Osteocyte (in vitro differentiated cells): ENCODE measurements at places on chromosomes 1 and 21. TPM values are rescaled to one million over a fixed set of nuclear protein-coding genes. Genes with fewer than 3 reads are reported as not detected.

- H3K27me3 ChIP-seq, result peaks cover 7% of the 10 kb centered on the region
- no peaks in the 10 kb centered on the region for H3K36me3 ChIP-seq
- H3K4me3 ChIP-seq, result no peak overlapping the region
Measured at GRCh38 chr1:65948609-65949229, 156.0 kb downstream of the PDE4B start.

GRCh38 chr1:200334661-200335256, 75.1 kb downstream of the ZNF281 start:
- H3K27ac ChIP-seq, result no peak overlapping the region
- no peaks in the 10 kb centered on the region for H3K36me3 ChIP-seq
- H3K27me3 ChIP-seq, result no peaks in the 10 kb centered on the region
- peaks cover 23% of the 10 kb centered on the region for H3K4me1 ChIP-seq

GRCh38 chr1:116775116-116775752, 21.0 kb downstream of the CD2 start:
- peaks cover 11% of the 10 kb centered on the region for H3K4me1 ChIP-seq
- no peak overlapping the region for H3K27ac ChIP-seq
- no peak for DNase-seq
- peaks cover 33% of the 10 kb centered on the region for H3K27me3 ChIP-seq
- no peaks in the 10 kb centered on the region for H3K36me3 ChIP-seq
- H3K4me3 ChIP-seq, result no peak overlapping the region

- no peak overlapping the region for H3K4me3 ChIP-seq
- peak overlapping the region; percentile 89 for H3K27ac ChIP-seq
- peaks cover 66% of the 10 kb centered on the region for H3K4me1 ChIP-seq
- DNase-seq, result no peak
- H3K27me3 ChIP-seq, result no peaks in the 10 kb centered on the region
- peaks cover 5% of the 10 kb centered on the region for H3K36me3 ChIP-seq
Measured at GRCh38 chr1:21926814-21927532, 10.1 kb downstream of the HSPG2 start.

DNA sequence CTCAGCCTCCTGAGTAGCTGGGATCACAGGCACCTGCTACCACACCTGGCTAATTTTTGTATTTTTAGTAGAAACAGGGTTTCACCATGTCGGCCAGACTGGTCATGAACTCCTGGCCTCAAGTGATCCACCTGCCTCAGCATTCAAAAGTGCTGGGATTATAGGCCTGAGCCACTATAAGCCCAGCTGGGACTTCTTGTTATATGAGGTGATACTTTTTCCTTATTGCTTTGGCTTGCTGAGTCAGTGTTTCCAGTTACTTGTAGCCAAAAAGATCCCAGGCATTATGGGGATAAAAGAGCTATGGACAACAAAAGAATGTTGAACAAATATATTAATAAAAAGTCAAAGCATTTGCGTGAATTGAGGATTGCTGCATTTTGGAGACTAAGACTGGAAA, 69.9 kb upstream of the LPGAT1 start:
- H3K36me3 ChIP-seq, result no peaks in the 10 kb centered on the region
- DNase-seq, result no peak
- H3K4me1 ChIP-seq, result no peaks in the 10 kb centered on the region
- H3K4me3 ChIP-seq, result no peak overlapping the region
- peaks cover 30% of the 10 kb centered on the region for H3K27me3 ChIP-seq

GRCh38 chr1:234214129-234214910, 158.9 kb upstream of the COA6 start:
- DNase-seq, result no peak
- no peaks in the 10 kb centered on the region for H3K36me3 ChIP-seq

GRCh38 chr1:198040880-198041279, 115.9 kb upstream of the NEK7 start:
- H3K4me1 ChIP-seq, result no peaks in the 10 kb centered on the region
- no peaks in the 10 kb centered on the region for H3K27me3 ChIP-seq
- no peak for DNase-seq
- H3K27ac ChIP-seq, result no peak overlapping the region
- no peaks in the 10 kb centered on the region for H3K36me3 ChIP-seq

DNA sequence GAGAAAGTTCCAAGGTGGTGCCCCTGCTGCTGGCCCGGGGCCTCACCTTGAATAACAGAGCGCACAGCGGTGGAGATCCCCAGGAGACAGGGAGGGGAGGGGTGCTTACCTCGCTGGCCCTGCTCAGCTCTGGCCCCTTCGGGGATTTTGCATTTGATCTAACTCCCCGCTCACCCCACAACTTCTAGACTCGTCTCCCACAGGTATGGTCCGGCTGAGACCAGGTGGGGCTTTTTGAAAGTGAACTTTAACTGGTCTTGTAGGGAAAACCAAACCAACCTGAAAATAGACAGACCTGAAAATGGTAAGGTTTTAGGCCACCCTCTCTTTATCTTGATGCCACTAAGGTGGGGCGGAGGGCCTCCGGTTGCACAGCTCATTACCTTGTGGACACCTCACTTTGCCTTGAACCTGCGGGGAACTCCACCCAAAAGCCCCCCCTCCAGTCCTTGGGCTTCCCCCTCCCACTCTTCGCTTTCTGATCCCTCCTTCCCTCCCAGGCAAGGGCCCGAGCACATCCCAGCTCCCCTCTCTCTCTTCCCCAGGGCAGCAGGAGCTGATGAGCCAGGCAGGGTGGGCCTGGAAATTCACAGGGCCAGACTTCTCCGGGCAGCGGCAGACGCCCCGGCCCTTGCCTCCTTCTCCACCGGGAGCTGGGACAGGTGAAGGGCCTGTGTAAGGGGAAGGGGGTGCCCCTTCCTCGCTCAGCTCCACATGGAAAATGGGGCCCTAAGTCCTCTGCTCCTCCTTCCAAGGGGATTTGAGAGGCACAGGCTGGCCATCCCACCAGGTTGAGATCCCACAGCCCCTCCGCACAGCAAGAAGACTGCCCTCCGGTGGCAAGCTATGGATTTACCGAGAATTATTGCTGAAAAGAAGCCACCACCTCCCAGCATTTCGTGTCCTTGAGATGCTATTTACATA, 16.1 kb downstream of the TNFRSF8 start:
- no peak overlapping the region for H3K4me3 ChIP-seq
- H3K36me3 ChIP-seq, result no peaks in the 10 kb centered on the region
- peaks cover 3% of the 10 kb centered on the region for H3K4me1 ChIP-seq
- no peak overlapping the region for H3K27ac ChIP-seq
- no peak for DNase-seq

- no peak overlapping the region for H3K27ac ChIP-seq
- no peak for DNase-seq
- H3K4me3 ChIP-seq, result no peak overlapping the region
- H3K36me3 ChIP-seq, result no peaks in the 10 kb centered on the region
- H3K4me1 ChIP-seq, result no peaks in the 10 kb centered on the region
Measured at GRCh38 chr1:113210248-113210647, 137.2 kb downstream of the LRIG2 start.

DNA sequence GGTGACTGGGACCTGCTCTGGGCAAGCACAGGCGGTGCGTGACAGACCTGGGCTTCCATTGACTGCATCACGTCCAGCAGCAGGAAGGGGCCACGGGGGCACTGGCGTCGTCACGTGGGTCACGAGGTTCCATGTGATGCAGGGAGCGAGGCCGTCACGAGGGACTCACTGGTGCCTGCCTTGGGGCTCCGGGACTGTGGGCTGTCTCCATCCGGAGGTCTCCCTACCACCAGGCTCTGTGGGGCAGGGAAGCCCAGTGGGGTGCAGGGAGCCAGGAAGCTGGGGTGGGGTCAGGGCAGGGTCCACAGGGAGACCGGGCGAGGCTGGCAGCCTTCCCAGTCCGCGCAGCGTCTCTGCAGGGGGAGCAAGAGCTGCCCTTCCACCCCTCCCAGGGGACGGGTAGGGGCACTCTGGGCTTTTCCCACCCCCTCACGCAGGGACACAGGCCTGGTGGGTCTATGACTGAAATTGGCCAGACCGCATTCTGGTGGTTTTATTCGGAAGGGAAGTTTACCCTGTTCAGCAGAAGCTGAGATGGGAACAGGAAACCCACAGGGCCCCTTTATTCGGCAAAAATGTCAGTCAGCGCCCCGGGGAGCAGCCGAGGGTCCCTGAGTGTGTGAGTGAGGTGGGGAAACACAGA, 416 bp upstream of the TNFRSF14 start:
- H3K36me3 ChIP-seq, result no peaks in the 10 kb centered on the region
- DNase-seq, result no peak
- H3K27me3 ChIP-seq, result no peaks in the 10 kb centered on the region
- peak overlapping the region; percentile 66 for H3K4me3 ChIP-seq
- peak overlapping the region; percentile 90 for H3K27ac ChIP-seq
- peaks cover 22% of the 10 kb centered on the region for H3K4me1 ChIP-seq

- H3K36me3 ChIP-seq, result peaks cover 63% of the 10 kb centered on the region
- DNase-seq, result no peak
- no peak overlapping the region for H3K4me3 ChIP-seq
- H3K27me3 ChIP-seq, result no peaks in the 10 kb centered on the region
- no peak overlapping the region for H3K27ac ChIP-seq
Measured at GRCh38 chr1:180973369-180973768, 49.3 kb downstream of the STX6 start.

DNA sequence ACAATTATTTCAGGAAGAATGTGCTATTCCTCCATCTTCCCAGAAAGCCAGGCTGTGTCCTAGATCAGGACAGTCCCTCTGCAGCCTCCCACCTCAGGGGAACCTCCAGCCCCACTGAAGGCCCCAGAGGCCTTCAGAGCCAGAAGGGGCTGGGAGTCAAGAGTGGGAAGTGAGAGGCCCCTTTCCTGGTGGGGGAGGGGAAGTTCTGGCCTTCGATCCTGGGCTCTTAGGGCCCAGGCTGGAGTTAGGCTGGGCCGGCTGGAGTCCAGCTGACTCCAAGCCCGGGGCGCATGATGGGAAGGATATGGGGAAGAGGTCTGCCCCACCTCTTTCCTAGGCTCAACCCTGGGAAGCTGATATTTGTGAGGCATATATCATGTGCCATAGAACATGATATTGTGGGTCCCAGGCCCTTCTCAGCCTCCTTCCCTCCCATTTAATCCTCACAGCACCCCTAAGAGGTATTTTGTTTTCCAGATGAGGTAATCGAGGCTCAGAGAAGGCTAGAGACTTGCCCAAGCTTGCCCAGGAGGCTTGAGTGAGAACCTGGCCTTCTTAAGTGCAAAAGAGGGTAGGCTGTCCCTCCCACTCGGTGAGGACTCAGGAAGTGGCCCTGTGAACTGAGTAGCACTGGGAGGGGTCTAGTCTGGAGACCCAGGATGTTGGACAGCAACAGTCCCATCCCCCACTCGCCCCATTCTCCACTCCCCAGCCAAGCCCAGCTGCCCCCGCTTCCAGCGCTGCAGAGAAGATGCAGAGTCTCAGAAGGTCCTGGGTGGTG, 18.6 kb upstream of the HSPG2 start:
- H3K4me3 ChIP-seq, result no peak overlapping the region
- peaks cover 8% of the 10 kb centered on the region for H3K4me1 ChIP-seq
- no peak overlapping the region for H3K27ac ChIP-seq
- no peaks in the 10 kb centered on the region for H3K27me3 ChIP-seq
- no peak for DNase-seq
- H3K36me3 ChIP-seq, result no peaks in the 10 kb centered on the region

DNA sequence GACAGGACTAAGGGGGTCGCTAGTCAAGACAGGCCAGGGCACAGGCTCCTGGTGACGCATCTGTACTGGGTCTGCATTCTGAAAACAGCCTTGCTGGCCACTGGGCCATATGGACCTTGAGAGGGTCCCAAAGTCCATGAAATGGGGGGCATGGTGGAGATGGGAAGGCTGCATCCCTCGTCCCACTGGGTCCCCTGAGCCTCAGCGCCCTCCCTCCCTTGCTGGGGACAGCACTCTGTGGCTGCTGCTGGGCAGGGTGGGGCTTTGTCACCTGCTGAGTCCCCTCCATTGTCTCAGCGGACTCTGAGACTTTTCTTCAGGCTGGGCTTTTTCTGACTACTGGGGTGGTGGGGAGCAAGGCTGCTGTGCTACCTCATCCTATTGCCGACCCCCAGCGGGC, 205.2 kb downstream of the RHOU start:
- no peak overlapping the region for H3K4me3 ChIP-seq
- H3K27ac ChIP-seq, result no peak overlapping the region
- peaks cover 20% of the 10 kb centered on the region for H3K4me1 ChIP-seq
- no peaks in the 10 kb centered on the region for H3K36me3 ChIP-seq

- H3K36me3 ChIP-seq, result no peaks in the 10 kb centered on the region
- peaks cover 32% of the 10 kb centered on the region for H3K27me3 ChIP-seq
- H3K4me3 ChIP-seq, result no peak overlapping the region
- H3K4me1 ChIP-seq, result no peaks in the 10 kb centered on the region
- no peak for DNase-seq
- H3K27ac ChIP-seq, result no peak overlapping the region
Measured at GRCh38 chr1:229221106-229222019, 49.5 kb upstream of the RAB4A start.

The OR6K3 gene
- total RNA-seq, result not detected in 2 replicates

The KRTAP6-3 gene
- not detected in 2 replicates for total RNA-seq

The ANKRD65 gene
- 0.21 and 0.24 TPM in 2 replicates for total RNA-seq

The GADD45A gene
- total RNA-seq, result 43.3 and 45.3 TPM in 2 replicates

The PTPN14 gene
- total RNA-seq, result 140 and 142 TPM in 2 replicates

The GBP4 gene
- total RNA-seq, result not detected in 2 replicates

The TIE1 gene
- total RNA-seq, result not detected in 2 replicates

The RPRD2 gene
- 29.9 and 31.7 TPM in 2 replicates for total RNA-seq

The KIF26B gene
- total RNA-seq, result 8.6 and 8.8 TPM in 2 replicates

The S100PBP gene
- 49.8 and 54.4 TPM in 2 replicates for total RNA-seq
